ENCODE measurements at places on chromosomes 5 and 9.

DNA sequence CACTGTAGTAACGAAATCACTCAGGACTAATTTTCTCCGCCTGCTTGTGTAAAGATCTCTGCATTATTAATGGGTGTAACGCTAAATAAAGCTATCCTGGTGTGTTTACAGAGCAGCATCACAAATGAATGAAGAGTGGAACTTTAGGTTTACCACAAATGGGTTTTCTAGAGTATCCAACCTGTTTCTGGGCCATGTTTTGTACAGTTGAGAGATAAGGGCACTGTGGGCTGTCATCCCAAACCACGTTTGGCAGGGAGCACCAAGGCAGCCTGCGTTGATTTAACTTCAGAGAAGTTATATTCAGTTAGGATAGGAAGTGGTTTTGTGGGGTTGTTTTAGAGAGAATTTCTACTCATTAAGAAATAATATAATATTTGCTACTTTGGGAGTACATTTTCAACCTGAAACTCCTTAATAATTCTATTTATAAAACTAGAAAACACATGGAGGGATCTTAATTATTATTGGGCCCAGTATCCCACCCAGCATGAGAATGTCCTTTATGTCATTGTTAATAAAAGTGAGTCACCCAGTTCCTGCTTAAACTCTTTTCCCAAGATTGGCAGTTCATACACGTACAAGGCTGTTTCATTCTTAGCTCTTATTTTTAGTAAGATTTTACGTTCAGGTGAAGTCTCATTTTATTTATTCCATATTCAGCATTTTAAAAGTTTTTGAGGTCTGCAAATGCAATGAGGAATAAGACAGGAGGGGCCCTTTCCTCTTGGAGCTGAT lies 8.0 kb downstream of the KCNN2 start:
- no peak for DNase-seq

- DNase-seq = no peak
Observed at GRCh38 chr5:150105928-150106615, 19.7 kb upstream of the CSF1R start.

- no peak for DNase-seq
Observed at GRCh38 chr5:68374796-68375518, 159.4 kb downstream of the PIK3R1 start.

- DNase-seq = peak; percentile 43
Observed at GRCh38 chr9:20558566-20559016, 63.7 kb downstream of the MLLT3 start.

- no peak for DNase-seq
Observed at GRCh38 chr5:143760131-143760505, 51.8 kb upstream of the HMHB1 start.

GRCh38 chr9:17491780-17492179 lies 87.1 kb upstream of the SH3GL2 start:
- no peak for DNase-seq

All from stimulated activated CD4-positive, alpha-beta T cell treated with anti-CD3 and anti-CD28 coated beads, Interleukin-12 subunit alpha, Interleukin-12 subunit beta, amount 100 ng/mL, for 48 hours (primary cell).